ENCODE measurements at places on chromosomes 5 and 9.

DNA sequence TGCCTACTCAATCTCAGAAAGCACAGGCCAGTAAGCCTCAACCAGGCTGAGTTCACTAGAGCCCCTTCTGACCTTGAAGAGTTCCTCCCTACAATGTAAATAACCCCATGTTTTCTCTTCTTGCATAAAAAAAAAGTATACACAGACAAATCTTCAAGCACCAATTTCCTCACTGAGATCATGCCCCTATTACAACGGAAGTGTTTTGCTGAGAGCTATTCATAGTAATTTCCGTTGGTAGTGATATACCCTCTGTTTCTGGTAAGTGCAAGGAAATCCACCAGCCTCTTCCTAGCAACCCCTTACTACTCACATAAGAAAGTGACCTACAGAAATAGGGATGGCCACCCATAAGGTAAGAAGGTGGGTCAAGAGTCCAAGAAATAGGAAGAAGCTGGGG is 76.4 kb upstream of the TARS1 start:
- no peak for DNase-seq

GRCh38 chr5:157463621-157464518 is 3.9 kb downstream of the NIPAL4 start:
- DNase-seq = no peak

DNA sequence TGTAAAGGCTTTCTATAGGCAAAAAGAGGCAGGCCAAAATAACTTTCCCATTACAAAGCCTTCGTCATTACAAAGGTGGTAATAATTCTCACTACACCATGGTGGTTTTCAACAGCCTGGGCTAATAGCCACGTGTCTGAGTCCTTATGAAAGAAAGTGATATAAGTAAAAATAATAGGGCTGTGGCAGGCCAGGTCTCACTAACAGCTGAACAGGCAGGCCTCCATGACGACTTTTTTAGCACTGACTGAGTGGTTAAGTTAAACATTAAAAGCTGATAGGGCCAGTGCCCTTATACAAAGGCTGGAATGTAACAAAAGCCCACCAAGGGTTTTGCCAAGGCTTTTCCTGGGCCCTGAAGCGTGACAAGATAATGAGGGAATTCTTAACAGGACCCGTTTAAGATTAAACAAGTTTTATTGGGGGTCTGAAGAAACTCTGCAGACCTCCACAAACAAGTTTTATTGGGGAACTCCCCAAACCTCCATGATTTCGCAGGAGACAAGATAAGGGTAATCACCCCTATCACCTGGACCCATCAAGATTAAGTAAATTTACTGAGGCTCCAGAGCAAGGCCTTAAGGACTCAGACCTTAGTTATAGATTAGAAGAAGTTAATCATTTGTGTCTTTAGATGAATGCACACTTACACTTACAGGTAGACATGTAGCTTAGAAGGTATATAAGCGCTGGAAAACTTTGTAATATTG is 412.9 kb downstream of the CHSY3 start:
- no peak for DNase-seq

DNA sequence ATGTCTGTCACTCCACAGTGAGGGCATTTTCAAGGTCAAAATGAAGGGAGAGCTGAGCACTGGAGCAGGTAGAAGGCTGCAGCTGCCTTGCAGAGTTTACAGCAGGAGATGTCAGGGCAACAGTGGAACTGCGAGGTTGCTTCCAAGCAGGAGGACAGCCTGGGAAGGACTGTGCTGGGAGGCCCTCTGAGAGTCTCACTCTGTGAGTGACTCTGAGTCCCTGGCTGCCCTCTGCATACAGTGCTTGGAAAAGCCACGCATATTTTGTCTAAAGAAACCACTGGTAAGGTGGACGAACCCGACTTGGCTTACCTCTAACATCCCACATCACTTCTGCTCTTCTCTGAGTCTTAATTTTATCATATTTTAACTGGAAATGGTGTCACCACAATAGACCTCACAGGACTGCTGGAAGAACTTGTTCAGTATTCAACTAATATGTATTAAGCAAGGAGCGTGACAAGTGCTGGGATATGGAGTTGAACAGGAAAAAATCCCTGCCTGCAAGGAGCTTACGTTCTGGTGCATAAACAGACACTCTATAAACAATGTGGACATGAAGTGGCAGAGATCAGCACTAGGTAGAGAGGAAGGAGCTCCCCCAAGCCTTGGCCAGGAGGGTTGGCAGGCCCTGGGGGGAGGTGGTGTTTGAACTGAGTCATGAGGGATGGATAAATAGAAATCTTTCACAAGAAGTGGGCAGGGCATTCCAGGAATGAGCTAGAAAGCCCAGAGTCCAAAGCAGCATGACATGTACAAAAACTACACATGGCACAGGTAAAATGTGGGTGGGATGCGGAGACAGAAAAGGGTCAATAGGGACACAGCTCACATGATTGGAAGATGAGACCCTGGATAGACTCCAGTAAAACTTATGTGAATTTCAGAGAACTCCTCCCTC is 64.0 kb upstream of the FOXE1 start:
- no peak for DNase-seq

- DNase-seq = peak; percentile 0
Measured at GRCh38 chr9:138099803-138100598, 222.4 kb downstream of the CACNA1B start.

- no peak for DNase-seq
Measured at GRCh38 chr5:138711087-138711486, 42.1 kb upstream of the CTNNA1 start.

GRCh38 chr5:140355546-140355945 is 4.4 kb upstream of the SLC4A9 start:
- DNase-seq = no peak

GRCh38 chr5:178389026-178389729 is 156.6 kb upstream of the PHYKPL start:
- no peak for DNase-seq

DNA sequence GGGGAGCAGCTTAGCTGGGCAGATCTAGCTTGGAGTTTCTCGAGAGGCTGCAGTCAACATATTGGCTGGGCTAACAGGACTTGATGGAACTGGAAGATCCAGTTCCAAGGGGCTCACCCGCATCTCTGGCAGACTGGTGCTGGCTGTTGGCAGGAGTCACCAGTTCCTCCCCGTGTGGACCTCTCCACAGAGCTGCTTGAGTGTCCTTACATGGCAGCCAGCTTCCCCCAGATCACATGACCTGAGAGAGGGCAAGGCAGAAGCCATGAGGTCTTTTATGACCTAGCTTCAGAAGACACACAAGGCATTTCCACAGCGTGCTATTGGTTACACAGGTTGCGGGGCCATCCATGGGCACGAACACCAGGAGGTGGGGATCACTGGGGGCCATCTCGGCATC is 26.4 kb upstream of the RXRA start:
- no peak for DNase-seq

DNA sequence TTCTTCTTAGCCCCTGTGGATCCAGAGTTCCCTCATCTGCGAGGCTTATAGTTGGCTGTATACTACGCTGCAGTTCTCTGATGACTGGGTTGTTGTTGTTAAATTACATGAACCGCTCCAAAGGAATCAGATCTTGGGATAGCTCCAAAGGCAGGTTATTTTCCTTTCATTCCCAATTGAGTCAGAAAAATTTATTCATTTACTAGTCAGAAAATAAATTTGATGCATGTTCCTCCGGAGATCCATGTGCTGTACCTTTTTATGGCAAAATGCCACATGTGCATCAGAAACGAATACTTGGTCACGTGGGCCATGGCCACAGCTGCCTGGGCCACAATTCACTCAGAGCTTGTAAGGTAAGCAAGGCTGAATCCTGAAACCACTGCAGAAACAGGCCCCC is 304.0 kb downstream of the NR2F1-AS1 start:
- DNase-seq = no peak

GRCh38 chr5:85441853-85442252 is 1057.2 kb upstream of the EDIL3 start:
- no peak for DNase-seq

DNA sequence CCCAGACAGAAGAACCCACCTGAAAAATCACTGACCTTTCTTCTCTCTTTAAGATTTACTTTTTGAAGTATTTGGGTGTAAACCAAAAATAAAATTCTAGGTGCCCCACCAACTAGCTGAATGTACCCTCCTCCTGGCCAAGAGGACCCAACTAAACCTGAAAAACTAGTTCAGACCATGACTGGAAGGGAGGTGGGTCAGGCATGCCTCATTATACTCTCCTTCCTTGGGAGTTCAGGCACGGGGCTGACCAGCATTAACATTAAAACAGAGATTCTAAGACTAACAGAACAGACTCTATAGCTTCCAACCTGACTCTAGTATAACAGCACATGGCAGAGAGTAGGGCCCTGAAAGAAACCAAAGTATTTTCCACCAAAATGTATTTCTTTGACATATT is 61.4 kb downstream of the CERT1 start:
- no peak for DNase-seq

DNA sequence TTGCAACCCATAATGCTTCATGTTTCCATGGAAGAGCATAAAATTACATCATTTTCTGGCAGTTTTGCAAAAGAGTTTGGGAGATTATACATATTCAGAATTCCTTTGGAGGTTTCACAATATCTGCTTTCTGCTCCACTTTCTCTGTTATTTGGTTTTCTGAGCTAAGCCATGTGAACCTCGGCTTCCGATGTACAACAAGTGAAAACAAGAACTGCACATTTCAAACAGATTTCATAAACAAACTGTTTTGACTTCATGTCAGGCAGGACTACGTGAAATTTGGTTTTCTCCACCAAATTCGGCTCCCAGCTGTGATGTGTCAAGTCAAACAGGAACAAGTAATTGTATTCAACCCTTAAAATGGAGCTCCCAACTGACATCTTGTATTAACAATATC is 609.8 kb downstream of the IRX1 start:
- DNase-seq = no peak

DNA sequence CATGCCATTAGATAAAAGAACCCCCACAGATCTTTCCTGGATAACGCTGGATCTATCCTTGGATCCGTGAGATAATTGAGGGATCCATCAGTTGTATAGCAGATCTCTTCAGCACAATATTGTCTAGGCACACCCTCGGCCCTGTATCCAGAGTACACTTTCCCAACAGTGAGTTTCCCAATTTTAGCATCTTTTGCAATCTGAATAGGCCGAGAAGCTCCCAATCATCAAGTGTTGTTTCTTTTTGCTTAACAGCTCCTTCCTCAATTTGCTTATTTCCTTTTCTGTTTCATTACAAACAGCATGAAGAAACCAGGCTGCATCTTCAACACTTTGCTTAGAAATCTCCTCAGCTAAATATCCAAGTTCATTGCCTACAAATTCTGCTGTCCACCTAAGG is 4.4 kb upstream of the SPTLC1 start:
- DNase-seq = no peak

GRCh38 chr5:74761241-74761640 is 5.7 kb downstream of the GFM2 start:
- DNase-seq = no peak

GRCh38 chr9:133826289-133827085 is 88.3 kb upstream of the SARDH start:
- DNase-seq = no peak

- DNase-seq = no peak
Measured at GRCh38 chr9:130542457-130543228, 36.7 kb upstream of the FUBP3 start.

- DNase-seq = no peak
Measured at GRCh38 chr9:68896486-68896885, 117.4 kb downstream of the PRKACG start.

DNA sequence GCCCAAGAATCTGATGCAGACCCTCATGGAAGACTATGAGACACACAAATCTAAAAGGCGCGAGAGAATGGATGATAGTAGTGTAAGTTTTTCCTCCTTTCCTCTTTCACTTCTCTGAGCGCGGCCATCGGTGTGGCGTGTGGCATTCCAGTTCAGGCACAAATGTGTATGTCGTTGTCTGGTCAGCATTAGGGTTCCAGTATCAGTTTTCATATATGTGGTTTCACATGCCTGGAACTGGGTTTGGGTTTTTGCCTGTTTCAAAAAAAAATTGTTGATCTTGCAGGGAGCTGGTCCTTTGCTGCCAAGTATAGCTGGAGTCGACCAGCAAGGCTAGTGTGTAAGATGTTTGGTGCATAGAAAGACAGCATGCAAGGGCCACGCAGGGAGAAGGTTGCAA is 51.5 kb downstream of the C9orf152 start:
- no peak for DNase-seq

- DNase-seq = no peak
Measured at GRCh38 chr9:70480405-70480980, 66.0 kb upstream of the KLF9 start.

- no peak for DNase-seq
Measured at GRCh38 chr5:169764018-169764378, 126.9 kb downstream of the DOCK2 start.

DNA sequence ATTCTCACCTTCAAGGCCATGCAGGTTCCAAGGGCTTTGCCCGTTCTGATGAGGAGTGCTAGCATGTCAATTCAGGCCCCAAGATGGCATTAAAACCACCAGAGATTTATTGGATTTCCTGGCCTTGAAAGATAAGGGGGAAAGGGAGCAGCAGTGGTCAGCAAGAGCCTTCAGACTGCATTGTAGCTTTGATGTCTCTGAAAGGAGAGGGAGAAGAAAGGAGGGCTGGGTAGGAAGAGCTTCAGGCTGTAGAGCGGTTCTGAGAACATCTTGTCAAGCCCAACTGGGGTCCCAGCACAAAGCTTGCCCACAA is 41.8 kb upstream of the FGF1 start:
- no peak for DNase-seq

DNA sequence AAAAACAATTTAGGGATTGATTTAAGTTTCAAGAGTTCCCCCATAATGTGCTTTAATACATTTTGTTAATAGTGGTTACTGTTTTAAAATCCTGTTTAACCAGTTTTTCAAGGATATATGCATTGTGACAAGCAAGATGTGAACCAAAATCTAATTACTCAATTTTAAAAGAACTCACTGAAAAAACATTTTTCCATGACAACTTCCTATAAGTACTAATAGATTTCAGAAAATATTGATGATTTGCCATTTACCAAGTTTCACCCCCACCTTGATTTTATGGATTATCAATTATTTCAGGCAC is 4.9 kb upstream of the DNAJC21 start:
- DNase-seq = no peak

GRCh38 chr5:158880483-158881001 is 219.2 kb downstream of the EBF1 start:
- DNase-seq = no peak

GRCh38 chr9:70772601-70773000 is 348.8 kb downstream of the TRPM3 start:
- no peak for DNase-seq

GRCh38 chr5:96930589-96930988 is 5.3 kb upstream of the LNPEP start:
- no peak for DNase-seq

DNA sequence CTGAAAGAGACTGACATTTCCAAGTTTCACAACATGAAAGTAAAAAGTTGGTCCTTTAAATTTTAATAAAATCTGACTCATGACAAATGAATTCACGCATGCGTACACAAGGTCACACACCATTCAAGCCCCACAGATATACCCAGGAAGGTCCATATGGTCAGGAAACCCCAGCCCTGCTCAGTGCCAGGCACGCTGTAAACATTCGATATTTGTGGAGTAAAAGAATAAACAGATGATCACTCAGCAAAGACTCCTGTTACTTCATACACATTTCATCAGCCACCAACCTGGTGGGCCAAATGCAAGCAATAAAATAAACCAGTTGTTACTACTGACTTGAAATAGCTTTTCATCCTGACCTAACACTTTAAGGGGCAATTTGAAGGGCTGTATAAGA is 158.0 kb upstream of the RETREG1 start:
- no peak for DNase-seq

Data from stimulated activated CD4-positive, alpha-beta T cell treated with anti-CD3 and anti-CD28 coated beads, Interleukin-4, amount 100 ng/mL, for 24 hours (primary cell).